NCI-H2029 (cell line): ENCODE measurements at places on chromosomes 7 and 10.
A peak's percentile ranks its signal among the peaks of the same experiment; 100 is the strongest.

GRCh38 chr10:42859256-42859655 lies 76.7 kb downstream of the BMS1 start:
- DNase-seq = no peak

GRCh38 chr10:69477968-69478597 lies 26.8 kb downstream of the TSPAN15 start:
- no peak for DNase-seq

- DNase-seq = no peak
Observed at GRCh38 chr7:28151965-28152364, 28.6 kb downstream of the JAZF1 start.

GRCh38 chr10:66222462-66223046 lies 703.3 kb upstream of the LRRTM3 start:
- no peak for DNase-seq

DNA sequence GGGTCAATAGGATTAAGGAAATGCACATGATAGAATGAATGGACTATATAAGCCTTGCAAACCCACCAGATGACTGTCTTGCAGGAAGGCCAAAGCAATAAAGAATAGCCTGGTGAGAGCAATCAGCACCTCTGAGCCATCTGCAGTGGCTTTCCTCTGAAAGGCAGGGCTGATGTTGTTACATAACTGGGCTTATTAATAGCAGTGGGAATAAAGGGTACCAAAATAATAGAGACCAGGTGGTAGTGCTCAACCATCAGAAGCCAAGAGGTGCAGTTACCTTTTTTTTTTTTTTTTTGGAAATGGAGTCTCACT lies 16.8 kb upstream of the VPS26A start:
- no peak for DNase-seq

DNA sequence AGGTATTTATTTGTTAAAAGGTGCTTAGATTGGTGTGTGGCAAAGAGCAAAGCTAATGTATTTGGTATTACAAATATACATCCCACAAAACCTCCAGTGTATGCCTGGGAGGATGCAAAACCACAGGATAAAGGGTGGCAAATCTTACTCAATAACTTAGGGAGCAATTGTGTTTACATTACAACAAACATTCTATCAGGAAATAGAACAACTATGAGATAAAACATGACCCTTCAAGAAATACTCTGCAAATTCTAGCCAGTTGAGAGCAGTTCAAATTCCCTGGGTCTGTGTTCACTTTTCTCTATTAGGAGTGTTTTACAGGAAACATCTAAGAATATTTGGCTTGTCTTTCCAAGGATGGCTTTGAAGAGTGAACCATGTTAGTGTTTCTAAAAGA lies 64.9 kb downstream of the CUL1 start:
- no peak for DNase-seq

DNA sequence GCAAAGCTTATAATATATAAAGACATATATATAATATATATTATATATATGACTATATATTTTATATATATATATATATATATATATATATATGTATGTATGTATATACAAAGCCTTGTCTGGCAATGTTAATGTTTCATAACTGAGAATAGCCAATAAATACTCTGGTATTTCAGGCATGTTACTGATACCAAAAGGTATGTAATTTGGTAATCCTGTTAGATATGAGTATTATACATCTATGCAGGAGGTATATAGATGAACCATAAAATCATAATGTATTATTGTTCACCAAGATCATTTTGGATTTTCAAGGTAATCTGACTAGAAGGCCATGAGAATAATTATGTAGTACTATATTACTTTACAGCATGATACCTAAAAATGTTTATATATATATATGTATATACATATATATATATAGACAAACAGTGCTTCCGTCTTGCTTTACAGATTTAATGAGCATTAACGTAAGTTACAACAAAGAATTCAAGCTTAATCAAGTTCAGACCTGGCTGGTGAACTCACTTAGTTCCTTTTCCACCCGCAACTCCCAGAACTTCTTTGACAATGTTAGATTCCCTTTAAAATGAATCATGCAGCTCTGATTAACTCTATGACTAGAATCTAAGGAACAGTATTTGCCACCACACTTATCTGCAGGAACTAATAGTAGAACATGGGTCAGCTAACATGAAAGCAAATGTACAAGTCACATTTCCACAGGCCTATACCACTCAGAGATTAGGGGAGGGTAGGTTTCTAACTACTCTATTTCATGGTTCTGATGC lies 82.7 kb downstream of the SLC25A13 start:
- DNase-seq = no peak

DNA sequence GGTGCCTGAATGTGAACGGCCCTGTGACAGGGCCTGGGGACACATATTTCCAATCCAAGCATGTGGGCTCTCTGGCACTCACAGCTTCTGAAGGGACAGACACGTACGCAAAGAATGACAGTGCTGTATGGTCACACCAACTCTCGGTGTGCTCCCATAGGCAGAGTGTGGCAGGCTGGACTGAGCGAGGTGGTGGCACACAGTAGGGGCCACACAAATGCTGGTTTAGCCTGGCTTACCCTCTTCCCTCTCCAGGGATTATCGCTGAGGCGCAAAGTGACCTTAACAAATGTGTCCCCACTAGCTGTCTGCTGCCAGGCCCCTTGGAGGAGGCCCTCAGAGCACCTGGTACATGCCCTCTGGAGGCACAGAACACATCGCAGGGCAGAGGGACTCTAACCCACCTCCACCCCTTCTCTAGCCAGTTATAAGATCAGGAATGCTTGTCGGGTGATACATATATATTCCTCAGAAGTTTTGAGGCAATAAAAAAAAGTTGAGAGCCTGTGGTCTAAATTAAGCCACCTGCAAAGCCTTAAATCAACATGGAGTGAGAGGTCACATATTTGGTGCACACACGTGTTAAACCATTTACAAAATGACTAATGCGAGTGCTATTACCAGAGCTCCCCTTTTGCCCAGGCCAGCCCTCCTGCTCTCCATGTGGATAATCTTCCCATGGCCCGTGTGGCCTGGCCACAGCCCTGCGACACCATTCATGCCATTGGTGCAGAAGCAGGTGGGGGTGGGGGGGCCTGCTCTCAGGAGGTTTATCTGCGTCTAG lies 262.8 kb upstream of the GRB10 start:
- DNase-seq = no peak

GRCh38 chr7:139725077-139725476 lies 52.7 kb downstream of the HIPK2 start:
- DNase-seq = peak; percentile 31

DNA sequence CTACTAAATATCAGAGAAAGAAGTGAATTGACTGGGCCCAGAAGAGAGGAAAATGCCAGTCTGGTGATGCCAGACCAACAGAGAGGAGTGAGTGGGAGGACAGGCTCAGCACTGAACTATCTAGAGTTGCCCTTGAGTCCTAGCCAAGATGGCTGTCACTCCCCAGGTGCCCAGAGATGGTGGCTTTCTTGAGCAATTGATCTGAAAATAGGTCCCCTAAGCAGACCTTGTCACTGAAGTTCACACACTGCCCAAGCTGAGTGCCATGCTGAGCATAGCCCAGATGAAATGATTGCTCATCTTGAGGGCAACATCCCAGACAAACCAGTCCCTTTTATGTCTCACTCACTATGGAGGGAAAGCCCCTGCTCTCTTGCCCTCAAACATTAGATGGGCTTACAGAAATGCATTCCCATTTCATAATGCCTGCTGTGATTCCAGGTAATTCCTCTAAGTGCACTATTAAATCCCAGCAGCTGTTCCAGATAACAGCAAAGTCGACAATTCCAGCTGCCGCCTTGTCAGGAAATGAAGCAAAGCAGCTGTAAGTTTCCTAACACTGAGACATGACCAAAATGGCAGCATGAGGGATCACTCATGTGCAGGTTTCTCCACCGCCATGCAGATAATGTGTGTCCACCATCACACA lies 329.4 kb downstream of the KCNMA1 start:
- DNase-seq = no peak

DNA sequence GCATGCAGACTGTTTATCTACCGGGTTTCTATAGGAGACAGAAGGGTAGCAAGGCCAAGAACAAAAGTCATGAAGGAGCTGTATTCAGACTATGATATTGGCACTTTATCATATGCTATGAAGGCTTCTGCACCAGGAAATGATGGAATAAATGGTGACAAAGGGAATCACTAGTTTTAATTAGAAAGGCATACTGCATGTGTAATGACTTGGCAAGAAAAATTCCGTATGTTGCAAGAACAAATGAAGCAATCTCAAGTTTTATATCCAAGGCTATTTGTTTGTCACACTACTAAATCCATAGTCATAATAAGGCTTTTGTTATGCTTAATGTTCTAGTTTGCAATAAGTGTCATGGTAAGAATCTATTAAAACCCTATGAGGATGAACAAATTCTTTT lies 230.9 kb downstream of the ZEB1 start:
- no peak for DNase-seq

DNA sequence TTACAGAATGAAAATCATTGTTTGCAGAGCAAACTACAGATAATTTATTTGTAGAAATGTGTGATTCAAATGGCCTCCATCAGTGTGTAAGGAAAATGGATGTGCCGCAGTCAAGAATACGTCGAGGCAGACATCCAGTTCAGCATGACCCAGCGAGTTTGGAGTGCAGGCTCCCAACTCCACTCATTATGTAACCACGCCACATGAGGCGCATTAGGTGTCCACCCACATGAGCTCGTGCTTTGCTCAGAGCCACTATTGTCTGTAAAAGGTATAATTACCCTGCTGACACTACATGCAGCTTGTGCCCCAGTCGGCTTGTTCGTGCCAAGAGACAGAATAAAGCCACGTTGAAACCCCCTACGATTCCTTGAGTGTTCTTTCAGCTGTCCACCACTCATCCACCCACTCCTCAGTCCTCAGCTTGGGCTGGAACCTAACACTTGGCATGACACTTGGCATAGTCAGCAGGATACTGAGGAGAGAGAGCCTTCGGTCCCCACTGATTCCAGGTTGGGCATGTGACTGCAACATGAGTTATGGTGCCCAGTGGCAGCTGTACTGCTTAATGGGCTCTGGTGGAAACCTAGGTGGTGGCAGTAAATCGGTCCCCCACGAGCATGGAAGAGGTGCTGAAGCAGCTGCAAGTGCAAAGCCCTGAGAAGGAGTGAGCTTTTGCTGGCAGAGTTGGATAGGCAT lies 102.7 kb downstream of the BICC1 start:
- DNase-seq = no peak

- DNase-seq = no peak
Observed at GRCh38 chr7:81298951-81299666, 380.3 kb upstream of the SEMA3C start.

DNA sequence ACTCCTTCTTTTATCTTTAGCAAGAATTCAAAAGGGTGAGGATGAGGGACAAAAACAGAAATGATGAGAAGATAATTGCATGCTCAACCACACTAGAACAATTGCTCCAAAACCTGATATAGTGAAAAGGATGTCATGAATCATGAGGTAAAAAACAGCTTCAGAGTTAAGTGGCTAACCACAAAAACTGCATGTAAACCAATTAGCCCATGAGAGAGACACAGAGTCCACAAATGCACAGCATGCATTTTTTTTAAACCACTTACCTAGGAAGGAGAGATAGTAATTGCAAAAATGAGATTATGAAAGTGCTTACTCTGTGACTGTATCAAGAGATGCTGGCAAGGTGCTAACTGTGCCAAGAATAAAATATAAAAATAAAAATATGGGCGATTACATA lies 132.9 kb downstream of the MBL2 start:
- DNase-seq = no peak

- no peak for DNase-seq
Observed at GRCh38 chr10:94383530-94383929, 18.8 kb upstream of the TBC1D12 start.

DNA sequence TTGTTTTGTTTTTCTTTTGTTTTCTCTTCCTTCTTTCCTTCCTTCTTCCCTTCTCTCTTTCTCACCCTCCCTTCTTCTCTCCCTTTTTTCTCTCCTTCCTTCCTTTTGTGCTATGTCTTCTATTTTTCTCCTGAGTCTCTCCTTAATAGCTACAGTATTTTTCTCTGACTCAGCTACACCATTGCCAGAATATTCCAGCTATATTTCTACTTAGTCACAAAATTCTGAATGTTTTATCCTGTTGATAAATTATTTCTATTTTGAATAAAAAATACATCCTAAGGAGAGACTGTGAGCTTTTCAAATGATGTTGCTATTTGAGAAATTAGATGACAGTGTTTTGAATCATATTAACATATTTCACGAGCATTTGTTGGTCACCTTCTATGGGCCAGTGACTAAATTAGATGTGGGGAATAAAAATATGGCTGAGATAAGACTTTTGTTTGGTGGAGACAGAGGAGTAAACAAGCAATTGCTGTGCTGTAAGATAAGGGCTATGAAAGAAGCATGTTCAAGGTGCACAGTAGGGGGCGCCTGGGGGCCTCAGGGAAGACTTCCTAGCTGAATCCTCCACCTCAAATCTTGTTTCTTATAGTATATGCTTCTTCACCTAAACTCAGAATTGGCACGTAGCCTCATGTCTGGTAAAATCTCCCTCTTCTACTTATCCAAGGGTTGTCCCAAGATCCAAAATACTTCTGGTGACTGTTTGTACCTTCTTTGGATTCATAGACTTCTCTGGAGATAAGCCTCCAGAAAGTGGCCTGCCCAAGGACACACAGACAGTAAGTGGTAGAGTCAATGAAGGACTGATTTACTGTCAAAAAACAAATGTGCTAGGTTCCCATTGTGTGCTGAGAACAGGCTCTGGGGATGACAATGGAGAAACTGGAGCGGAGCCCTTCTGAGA lies 115.5 kb upstream of the CREB5 start:
- DNase-seq = peak; percentile 22

DNA sequence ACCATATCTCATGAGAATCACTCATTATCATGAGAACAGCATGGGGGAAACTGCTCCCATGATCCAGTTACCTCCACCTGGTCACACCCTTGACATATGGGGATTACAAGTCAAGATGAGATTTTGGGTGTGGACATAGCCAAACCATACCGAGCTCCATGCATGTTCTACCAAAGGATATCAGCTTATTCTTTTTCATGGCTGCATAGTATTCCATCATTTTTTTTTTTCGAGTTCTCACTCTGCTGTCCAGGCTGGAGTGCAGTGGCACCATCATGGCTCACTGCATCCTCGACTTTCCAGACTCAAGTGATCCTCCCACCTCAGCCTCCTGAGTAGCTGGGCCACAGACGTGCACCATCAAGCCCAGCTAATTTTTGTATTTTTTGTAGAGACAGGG lies 668.3 kb downstream of the GATA3 start:
- no peak for DNase-seq

- no peak for DNase-seq
Observed at GRCh38 chr10:124626759-124627380, 117.3 kb downstream of the FAM53B start.

GRCh38 chr10:61627266-61627665 lies 35.5 kb upstream of the CABCOCO1 start:
- no peak for DNase-seq

DNA sequence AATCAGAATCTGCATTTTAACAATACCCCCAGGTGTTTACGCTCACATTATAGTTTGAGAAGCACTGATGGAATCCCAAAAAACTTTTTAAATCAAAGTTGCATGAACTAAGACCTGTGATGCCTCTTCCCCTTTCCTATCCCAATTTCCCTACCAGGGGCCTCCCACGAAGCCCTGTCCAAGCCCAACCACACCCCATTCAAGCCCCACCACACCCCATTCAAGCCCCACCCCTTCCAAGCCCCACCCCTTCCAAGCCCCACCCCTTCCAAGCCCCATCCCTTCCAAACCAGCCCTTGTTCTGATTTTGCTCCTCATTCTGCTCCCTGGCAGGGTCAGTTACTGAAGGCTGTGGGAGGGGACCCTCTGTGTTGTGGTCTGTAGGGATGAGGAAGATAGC lies 9.8 kb upstream of the AQP1 start:
- no peak for DNase-seq

GRCh38 chr10:59779756-59780533 lies 26.7 kb upstream of the MRLN start:
- no peak for DNase-seq

- no peak for DNase-seq
Observed at GRCh38 chr7:548401-548800, 28.8 kb upstream of the PDGFA start.
